Non-pigmented ciliary epithelial cell (primary cell): ENCODE measurements at places on chromosomes 6 and 20.

DNA sequence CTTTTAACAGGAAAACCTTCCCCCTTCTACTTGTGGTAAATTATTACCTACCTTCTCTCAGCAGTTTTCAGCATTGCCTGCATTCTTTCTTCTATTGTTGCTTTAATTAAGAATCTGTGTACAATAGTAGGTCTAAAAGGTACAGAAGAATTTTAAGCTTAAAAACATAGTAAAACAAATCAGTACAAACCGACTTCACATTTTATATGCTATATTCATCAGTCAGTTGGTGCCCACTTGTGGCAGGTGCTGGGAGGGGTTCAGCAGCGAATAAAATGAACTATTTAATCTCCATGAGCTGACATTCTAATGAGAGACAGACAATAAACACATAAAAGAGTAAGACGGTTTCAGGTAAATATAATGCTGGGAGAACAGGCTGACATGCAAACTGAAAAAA is 73.4 kb upstream of the FBXO30 start:
- no peak for DNase-seq

- DNase-seq, result no peak
These were observed 31.2 kb downstream of the FAM83B start for GRCh38 chr6:54877713-54878317.

DNA sequence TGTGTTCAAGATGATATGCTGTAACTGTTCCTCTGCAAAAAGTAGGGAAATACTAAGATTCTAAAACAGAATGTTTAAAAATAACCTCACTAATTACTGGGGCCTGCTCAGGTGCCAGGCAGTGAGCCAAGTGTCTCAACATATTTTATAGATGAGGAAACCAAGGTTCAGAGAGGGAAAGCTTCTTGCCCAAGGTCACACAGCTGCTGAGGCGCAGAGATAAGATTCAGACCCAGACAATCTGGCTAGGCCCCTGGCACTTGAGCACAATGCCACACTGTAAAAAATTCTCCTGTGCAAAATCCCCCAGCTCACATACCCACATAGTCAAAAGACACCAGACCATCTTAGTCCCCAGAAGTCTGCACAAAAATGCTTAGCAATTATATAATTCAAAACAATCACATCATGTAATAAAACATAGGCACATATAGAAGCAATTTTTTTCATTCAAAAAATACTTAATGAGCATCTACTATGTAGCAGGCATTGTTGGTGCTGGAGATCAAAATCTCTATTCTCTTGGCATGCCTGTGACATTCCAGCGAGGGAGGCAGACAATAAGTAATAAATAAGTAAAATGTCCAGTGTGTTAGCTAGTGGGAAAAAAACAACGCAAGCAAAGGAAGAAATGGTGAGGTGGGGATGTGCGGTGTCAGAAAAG is 10.3 kb downstream of the PREX1 start:
- DNase-seq, result no peak

GRCh38 chr20:55140631-55141030 is 665.2 kb downstream of the DOK5 start:
- DNase-seq, result no peak

- DNase-seq, result no peak
These were observed 230.0 kb upstream of the CHD6 start for GRCh38 chr20:41848180-41848579.

DNA sequence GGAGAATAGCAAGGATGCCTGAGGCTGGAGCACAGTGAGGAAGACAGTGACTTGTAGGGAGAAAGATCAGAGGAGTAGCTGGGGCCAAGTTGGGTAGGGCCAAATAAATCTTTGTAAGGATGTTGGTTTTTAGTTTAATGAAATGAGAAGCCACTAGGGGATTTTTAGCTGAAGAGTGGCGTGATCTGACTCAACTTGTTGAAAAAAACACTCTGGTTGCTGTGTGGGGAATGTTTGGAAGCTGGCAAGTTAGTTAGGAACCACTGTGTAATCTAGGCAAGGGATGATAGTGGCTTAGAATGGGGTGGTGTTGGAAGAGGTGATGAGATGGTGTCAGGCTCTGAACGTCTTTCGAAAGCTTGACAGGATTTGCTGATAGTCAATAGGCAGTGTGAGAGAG is 176.1 kb upstream of the HDDC2 start:
- DNase-seq, result no peak

GRCh38 chr6:76861403-76861802 is 601.9 kb downstream of the HTR1B start:
- DNase-seq, result no peak

DNA sequence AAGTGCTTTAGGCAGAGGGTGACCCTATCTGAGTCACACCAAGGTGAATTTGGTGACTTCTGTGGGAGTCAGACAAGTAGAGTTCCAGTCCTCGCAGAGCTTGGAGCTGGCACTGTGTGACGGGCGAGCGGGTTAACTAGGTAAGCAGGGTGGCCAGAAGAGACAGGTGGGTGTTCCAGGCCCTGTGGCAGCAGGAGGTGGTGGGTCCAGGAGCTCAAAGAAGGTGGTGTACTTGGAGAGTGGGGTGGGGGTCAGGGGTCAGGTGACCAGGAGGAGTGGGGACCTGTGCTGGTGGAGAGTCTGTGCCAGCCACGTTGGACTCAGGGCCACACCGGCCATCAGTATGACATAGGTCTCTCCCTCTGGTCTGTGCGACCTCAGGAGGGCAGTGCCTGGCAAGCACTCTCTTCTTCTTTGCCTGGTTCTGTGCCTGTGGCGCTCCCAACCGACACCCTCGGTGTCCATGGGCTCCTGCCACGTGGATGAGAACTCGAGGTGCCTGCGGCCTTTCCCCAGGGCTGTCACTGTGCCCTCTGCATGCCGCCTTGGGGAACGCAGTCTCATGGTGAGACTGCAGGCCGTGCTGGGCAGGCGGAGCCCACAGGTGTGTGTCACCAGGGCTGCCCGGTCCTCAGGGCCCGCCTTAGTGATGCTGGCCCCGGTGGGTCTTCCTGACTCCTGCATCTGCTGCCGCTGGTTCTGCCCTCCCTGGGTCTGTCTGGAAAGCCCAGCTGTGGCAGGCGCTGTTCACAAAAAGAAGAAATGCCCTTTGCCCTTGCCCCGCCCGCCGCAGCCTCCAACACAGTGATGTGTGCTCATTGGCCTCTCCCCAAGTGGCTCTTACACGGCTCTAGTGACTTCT is 1.6 kb downstream of the MRGBP start:
- DNase-seq, result no peak

GRCh38 chr6:36334832-36335459 is 1.7 kb downstream of the BNIP5 start:
- DNase-seq, result no peak

- no peak for DNase-seq
These were observed 82.0 kb upstream of the TRAF3IP2 start for GRCh38 chr6:111687652-111688051.

- no peak for DNase-seq
These were observed 2.9 kb upstream of the SOD2 start for GRCh38 chr6:159695984-159696383.

- DNase-seq, result peak; percentile 23
These were observed 39.7 kb downstream of the TAF4 start for GRCh38 chr20:62025832-62026563.

- no peak for DNase-seq
These were observed 193.3 kb upstream of the HTR1E start for GRCh38 chr6:86744048-86744447.

DNA sequence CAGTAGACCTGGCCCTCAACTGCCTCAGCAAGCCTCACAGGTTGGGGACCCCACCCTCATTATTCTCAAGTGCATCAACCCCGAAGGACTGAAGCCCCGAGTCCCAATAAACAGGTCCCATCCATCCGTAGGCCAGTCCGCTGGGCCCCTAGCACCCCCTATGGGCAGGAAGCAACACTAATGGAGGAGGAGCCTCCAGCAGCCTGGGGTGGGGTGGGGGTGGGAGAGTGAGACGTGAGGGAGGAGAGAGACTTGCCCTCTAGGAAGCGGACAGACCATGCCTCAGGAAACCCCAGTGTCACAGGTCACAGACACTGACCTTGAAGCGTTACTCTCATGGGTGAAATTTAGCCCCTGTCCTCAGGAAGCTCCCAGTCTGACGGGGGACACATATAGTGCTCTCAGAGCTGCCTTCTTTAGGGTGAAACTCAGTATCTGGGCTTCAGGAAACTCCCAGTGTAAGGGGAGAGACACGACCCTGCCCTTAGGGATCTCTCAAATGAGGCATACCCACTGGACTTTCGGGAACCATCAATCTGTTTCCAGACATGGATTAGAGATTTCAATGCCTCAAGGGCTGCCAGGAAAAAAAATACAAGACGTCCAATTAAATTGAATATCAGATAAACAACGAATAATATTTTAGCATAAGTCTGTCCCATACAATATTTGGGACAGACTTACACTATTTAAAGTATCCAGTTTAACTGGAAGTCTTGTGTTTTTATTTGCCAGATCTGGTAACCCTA is 125.8 kb downstream of the MRPL14 start:
- DNase-seq, result no peak

DNA sequence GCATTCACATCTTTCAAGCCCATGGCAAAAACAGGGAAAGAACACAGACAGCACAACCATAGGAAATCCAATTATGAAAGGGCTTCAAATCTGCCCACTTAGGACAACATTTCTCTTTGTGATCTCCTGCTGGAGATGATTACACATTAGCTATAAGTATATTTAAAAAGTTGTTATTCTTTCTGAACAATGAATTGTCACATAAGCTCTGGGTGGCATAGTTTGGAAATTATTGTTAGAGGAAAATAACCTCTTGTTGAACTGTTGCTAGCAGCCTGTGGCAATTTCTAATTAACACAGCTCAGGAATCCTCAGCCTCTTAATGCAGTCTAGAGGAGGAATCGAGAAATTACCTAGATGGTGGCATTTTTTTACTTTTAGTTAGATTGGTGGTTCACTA is 54.9 kb downstream of the BCAS1 start:
- no peak for DNase-seq

DNA sequence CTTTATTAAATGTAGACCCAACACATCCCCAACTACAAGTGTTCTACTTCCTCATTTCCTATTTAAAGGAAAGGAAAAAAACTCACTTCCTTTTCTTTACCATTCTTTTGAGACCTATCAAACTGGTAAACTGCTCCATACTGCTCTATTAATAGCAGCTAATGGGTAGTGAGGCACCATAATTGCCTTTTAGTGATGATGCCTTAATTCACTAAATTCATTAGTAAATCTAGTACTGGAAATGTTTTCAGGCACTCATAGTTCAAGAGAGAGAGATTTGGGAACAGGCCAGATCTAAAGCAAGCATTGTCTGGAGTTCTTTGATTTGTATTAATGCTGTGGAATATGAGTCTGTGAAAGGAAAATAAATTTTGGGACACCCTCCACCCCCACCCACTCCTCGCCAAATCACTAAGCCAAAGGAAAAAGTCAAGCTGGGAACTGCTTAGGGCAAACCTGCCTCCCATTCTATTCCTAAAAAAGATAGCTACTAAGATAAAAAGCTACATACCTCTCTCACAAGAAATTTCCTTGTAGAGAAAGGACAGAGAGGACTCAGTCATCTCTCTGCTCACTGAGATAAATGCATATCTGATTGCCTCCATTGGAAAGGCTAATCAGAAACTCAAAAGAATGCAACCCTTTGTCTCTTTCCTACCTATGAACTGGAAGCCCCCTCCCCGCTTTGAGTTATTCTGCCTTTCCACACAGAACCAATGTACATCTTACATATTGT is 13.6 kb upstream of the IBTK start:
- no peak for DNase-seq

GRCh38 chr6:31190488-31190887 is 20.0 kb upstream of the POU5F1 start:
- no peak for DNase-seq

DNA sequence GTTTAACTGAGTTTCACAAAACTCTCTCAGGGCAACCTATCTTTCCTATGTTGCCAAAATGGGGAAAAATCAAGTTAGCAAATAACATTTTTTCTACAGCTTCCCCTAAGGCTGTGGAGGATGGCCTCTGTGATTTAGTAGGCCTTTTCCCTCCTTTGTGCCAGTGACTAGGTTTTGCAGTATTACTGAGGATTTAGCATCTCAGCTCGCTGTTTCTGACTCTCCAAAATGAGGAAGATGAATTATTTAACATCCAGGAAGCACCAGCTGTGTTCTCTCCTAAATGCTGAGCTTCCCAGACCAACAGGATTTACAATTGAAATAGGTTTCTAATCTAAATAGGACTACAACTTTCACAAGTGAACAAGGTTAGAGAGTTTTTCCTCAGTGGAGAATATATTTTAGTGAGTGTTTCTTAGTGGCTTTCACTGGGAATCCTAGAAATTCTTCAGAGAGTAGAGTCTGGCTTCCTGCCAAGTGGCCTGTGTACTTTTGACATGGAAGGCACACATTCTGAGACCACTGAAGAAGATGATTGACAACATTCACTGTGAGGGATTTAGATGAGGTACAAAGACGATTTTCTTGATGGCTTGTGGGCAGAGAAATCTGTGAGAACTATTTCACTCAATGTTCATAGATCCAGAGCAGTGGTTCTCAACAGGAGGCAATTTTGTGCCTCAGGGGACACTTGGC is 62.4 kb downstream of the PTCHD4 start:
- DNase-seq, result no peak

GRCh38 chr6:34638834-34639736 is 57.5 kb downstream of the ILRUN start:
- DNase-seq, result no peak
